NCI-H1092 (cell line): ENCODE measurements at places on chromosomes 2 and 18.
A peak's percentile ranks its signal among the peaks of the same experiment; 100 is the strongest.

GRCh38 chr2:25071966-25072365, 30.1 kb downstream of the EFR3B start:
- DNase-seq, result no peak

- no peak for DNase-seq
Observed at GRCh38 chr18:56508370-56509036, 129.9 kb downstream of the TXNL1 start.

GRCh38 chr18:77008006-77008405, 124.6 kb downstream of the MBP start:
- no peak for DNase-seq

- DNase-seq, result no peak
Observed at GRCh38 chr2:136347981-136348380, 230.0 kb upstream of the CXCR4 start.

DNA sequence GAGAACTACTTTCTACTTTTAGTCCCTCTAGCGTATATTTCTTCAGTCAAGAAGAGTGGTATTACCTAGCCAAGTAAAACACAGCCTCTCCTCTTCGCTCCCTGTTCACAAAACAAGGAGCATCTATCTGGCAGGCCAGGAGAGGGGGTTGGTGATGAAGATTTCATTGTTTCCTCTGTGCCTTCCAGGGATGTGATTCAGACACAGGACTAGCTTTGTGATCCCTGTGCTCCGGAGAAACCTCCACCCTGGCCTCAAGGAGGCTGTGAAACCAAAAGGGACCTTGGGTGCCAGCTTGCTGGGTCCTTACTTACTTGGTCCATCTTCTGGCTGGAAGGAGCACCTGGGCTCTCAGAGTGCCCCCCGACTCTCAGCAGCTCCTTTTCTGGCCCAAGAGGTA, 5.7 kb downstream of the RHOB start:
- no peak for DNase-seq

DNA sequence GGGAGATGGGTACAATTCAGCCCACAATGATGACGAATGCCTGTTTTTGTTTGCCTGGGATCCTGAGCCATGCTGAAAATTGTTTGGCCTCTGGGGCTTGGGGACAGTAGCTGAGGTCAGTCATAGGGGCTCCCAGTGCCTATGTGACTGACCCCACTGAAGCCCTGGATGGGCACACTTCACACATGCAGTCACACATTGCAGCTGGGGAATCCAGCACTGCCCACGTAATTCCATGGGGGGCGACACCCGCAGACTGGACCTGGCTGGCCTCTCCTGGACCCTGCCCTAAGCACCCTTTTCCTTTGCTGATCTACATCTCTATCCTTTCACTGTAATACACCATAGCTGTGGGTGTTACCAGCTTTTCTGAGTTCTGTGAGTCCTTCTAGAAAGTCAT, 295.2 kb upstream of the HS6ST1 start:
- DNase-seq, result no peak

DNA sequence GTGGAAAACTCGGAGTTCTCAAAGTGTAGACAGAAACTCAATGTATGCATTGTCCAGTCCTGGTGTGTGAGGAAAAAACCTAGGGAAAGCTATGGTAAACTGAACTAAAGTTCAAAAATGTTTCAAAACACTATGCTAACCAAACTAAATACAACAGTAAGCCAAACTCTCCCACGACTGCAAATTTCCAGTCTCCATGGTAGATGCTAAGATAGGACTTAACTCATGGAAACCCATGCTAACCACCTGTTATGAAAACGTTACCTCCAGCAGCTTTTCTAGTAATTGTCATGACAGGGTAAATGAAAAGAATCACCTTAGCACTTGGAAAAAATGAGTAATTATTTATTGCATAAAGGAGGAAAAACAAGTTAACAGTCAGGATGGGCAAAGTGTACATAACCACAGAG, 135.7 kb upstream of the EPC2 start:
- no peak for DNase-seq

DNA sequence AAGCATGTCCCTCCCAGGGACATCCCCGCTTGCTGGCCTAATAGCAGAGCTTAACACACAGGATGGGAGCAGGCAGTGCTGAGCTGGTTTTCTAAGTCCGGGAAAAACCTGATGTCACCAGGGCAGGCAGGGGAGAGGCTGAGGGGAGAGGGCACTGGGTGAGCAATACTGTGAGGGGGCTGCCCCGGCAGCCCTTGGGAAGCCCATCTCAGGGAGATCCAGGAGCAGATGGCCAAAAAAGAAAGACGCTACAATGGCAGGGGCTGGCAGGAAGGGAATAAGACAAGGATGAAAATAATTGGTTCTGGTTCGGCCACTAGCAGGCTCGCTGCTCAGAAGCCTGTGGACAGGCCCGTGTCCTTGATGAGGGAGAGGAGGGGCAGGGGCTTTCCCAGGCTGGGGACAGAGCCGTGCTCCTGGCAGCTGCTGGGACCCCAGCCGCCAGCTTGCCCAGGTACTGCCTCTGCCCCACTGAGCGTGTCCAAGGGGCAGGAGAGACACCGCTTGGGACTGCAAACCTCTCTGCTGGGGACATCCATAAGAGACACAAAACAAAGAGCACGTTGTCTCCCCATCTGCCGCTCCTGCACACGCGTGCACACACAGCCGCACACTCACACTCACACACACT, 30.2 kb downstream of the SMAD7 start:
- DNase-seq, result no peak

DNA sequence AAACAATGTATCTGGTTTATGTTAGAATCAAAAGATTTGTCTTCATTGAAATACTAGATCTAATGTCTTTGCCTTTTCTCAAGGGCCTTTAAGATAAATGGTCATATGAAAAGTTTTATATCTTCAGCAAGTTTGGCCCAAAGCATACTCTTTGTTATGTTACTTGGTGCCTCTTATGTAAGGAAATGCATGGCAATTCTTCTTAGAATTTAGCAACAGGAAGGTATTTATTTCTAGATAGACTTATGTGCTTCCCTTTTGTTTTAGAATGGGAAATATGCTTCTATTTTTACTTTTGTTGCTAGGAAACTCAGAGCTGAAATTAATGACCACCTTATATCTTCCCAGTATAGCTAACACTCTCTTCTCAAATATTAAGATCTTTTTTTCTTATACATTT, 117.4 kb upstream of the DLX2 start:
- no peak for DNase-seq

- no peak for DNase-seq
Observed at GRCh38 chr2:229832510-229832898, 89.3 kb downstream of the TRIP12 start.

- no peak for DNase-seq
Observed at GRCh38 chr18:13545514-13545913, 180.8 kb downstream of the FAM210A start.

GRCh38 chr2:64943387-64944150, 45.6 kb upstream of the SLC1A4 start:
- DNase-seq, result no peak

DNA sequence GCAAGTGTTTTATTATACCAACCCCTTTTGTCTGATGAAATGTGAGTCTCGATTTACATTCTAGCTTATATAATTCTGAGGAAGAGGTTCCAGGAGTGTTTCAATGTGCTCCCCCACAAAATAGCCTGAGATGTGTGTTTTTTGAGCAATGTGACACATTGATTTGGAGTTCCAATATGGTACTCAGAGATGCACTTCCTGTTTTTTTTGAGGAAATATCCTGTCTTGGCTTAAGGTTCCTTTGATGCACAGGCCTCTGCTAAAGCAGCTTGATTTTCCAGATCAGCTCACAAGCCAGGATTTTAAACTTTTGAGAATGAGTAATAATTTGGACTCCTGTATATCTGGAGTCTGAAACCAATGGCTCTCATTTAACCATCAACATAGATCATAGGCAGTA, 221.4 kb downstream of the ACTR3 start:
- no peak for DNase-seq

GRCh38 chr2:14232217-14232616, 400.3 kb upstream of the LRATD1 start:
- no peak for DNase-seq

GRCh38 chr18:77203851-77204250, 45.8 kb upstream of the GALR1 start:
- DNase-seq, result no peak

GRCh38 chr18:12911025-12911928, 27.2 kb upstream of the PTPN2 start:
- no peak for DNase-seq

GRCh38 chr2:238563551-238563950, 136.8 kb downstream of the ASB1 start:
- no peak for DNase-seq

DNA sequence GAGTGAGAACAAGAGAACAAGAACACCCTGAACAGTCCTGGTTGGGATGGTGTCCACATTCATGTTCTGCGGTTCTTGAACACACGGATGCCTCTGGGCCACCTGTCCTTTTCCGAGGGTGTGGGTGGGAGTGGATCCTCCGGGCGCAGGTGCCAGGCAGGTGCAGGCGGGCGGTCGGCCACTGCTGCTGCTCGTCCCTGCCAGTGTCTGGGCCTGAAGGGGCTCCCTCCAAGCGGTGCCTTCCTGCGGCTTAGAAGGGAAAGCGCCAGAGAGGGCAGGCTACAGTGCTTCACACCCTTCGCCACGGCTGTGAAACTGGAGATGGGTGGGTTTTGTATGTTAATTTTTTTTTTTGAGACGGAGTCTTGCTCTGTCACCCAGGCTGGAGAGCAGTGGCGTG, 8.0 kb upstream of the D2HGDH start:
- no peak for DNase-seq

GRCh38 chr18:77765468-77765867, 515.8 kb downstream of the GALR1 start:
- DNase-seq, result peak; percentile 84

GRCh38 chr18:7567474-7568425, 634 bp downstream of the PTPRM start:
- no peak for DNase-seq

- no peak for DNase-seq
Observed at GRCh38 chr2:164888592-164888991, 47.0 kb upstream of the COBLL1 start.

- DNase-seq, result no peak
Observed at GRCh38 chr2:134679294-134679693, 39.5 kb downstream of the TMEM163 start.

- no peak for DNase-seq
Observed at GRCh38 chr2:55876429-55877086, 47.0 kb downstream of the EFEMP1 start.

DNA sequence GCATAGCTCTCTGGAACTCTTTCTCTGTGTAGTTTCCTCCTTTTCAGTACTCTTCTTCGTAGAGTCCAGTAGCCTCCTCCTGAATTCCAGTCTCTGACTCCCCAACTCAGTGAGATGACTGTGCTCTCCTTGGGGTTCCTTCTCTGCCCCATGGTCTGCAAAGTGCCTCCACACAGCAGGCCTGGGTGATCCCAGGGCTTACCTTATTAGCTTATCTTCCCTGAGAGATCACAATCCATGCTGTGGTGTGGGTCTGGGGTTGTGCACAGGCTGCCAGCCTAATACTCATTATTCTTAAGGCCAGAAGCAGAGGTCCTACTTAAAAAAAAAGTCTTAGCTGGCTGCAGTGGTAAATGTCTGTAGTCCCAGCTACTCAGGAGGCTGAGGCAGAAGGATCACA, 4.6 kb upstream of the GPR39 start:
- DNase-seq, result no peak

GRCh38 chr2:233117351-233117750, 57.2 kb downstream of the INPP5D start:
- no peak for DNase-seq

GRCh38 chr2:96656540-96656939, 14.0 kb downstream of the FER1L5 start:
- DNase-seq, result no peak
